ENCODE measurements at places on chromosomes 3 and 15.

GRCh38 chr15:96254173-96254572 is 76.3 kb upstream of the NR2F2 start:
- no peak for DNase-seq

- no peak for DNase-seq
These were observed 88.2 kb downstream of the RBPMS2 start for GRCh38 chr15:64687172-64687571.

DNA sequence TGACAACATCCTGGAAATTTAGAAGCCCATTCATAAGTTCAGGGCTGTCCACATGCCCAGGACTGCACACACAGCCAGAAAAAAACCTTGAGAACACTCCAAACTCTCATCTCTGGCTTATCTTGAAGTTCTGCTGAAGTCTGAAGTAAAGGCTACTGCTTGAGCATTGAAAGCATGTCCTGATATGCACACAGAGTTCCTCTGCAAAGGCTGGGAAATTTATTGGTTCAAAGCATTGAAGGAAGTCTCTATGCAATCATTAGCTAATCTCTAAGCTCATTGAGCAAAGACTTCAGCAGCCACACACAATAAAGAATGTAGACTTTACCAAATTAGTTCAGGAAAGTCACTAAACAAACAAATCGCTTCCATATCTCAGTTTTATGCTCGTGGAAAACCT is 162.0 kb upstream of the STT3B start:
- no peak for DNase-seq

DNA sequence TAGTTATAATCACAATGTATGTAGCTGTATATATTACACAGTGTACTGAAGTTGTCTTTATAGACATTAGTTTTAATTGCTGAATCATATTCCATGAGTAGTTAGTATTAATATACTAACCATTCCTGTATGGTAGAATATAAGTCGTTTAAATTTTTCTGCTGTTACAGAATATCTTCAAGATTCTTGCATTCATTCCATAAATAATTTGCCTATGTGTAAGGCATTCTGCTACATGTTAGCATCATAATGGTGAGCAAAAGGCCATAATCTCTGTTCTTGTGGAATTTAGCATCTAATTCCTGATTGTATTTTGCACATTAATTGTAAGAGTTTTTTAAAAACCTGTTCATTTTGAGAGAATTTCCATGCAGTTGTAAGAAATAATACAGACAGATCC is 14.1 kb downstream of the GYG1 start:
- no peak for DNase-seq

GRCh38 chr3:170905862-170906261 is 2.6 kb downstream of the EIF5A2 start:
- DNase-seq: no peak

DNA sequence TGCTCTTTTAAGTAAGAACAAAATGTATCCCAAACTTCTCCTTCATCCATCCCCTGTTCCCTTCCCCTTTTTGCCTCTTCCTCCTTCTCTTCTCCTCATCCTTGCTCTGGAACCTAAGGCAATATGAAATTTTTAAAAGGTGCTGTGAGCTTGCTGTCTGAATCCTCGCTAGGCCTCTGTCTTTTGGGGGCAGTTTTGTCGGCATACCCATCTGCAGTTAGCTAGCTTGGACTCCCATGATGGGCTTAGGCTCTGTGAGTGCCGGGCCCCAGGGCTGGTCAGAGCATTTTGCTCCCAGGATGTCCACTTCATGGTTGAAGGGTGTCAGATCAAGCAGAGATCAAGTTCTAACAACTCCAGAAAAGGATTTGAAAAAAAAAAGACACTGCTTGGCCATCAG is 18.6 kb downstream of the ZIC1 start:
- no peak for DNase-seq

DNA sequence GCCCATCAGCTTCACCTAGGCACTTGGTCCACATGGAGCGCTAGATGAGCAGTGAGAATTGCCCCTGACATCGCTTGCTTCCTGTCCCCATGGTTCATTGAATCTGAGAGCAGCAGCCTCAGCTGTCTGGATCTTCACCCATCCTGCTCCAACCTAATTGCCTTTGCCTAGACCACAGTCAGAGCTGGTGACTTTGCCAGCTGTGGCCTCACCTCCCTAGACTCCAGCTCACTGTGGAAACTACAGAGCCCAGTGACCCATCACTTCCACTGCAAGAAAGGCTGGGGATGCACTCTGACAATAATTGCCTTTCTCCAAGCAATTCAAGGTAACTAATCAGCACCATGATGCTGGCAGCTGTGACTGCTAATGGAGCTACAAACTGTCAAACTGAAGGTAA is 30.6 kb upstream of the SLC6A1 start:
- DNase-seq: no peak

DNA sequence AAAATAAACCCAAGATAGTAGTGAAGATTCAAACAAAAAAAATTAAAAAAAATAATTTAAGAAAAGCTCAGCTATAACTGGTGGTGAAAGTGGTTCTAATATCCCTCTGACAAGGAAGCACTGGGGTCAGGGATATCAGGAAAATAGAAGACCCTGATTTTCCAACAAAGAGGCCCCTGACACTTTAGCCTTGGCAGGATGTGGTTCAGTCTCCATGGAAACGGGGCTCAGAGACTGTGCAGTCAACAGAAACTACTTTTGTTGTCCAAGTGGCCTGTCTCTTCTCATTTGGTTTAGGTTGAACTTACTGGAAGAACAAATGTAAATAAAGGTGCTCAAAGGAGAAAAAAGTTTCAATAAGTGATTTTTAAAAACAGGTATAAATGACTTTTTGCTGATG is 27.2 kb downstream of the INTS14 start:
- no peak for DNase-seq

GRCh38 chr3:39435006-39435748 is 28.7 kb downstream of the RPSA start:
- no peak for DNase-seq

GRCh38 chr3:134710313-134710680 is 59.5 kb upstream of the KY start:
- no peak for DNase-seq

DNA sequence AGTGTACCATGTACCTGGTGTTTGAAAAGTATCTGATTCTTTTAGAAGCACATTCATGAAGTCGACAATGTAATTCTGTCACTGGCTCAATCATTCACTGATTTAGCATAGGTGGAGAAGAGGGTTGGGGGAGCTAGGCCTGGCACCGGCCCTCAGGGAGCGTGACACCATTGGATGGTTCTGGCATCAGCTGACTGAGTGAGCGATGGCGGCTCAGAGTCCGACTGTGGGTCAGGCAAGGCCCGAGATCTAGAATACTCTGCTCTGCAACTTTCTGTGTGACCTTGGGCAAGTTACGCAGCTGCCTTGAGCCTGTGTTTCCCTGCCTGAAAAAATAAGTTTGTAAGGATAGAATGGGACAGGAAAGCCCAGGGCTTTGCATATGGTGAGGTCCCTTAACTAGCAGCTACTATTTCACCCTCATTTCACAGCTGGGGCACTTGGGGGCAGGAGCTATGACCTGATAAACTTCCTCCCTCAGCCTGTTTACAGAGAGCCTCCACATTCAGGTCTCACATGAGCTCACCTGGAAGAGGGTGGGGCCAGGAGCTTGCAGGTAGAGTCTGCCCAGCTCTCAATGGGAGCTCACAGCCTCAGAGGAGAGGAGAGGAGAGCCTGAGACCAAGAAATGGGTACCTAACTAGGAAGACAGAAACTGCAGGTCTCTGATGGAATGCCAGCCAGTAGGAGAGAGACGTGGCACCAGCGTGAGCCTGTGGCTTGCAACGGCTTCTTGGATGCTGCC is 153.7 kb upstream of the TLE3 start:
- no peak for DNase-seq

DNA sequence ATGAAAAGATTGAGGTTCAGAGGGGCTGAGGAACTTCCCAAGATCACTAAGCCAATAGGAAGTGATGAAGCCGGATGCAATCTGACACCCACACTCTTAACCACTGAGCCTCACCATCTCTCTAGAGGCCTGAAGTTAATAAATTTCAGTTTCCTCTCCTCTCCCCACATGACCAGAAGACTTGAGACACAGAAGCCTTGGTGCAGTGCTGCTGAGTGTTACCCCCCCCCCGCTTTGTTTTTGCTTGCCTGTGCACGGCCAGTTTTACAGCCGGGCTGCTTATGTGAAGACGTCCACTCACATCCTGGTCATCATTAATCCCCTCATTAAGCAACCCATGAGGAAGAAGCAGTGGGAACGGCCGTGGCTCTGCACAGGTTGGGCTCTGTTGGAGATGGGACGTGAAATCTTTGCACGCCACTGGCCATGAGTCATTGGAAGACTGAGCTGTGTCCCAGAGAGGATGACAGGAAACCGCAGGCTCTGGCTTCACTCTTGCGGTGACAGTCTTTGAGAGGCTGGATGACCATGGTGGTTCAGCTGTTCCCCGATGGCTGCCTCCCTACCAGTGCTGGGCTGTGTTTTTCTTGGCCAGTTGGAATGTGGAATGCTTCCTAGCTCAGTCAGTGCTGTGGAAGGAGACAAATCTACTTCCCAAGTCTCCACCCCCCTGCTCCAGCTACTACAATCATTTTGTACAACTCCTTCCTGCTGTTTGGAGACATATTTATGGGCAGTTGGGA is 232.6 kb upstream of the LRTM1 start:
- no peak for DNase-seq

- DNase-seq: no peak
These were observed 512.7 kb downstream of the FOXP1 start for GRCh38 chr3:71070497-71071463.

DNA sequence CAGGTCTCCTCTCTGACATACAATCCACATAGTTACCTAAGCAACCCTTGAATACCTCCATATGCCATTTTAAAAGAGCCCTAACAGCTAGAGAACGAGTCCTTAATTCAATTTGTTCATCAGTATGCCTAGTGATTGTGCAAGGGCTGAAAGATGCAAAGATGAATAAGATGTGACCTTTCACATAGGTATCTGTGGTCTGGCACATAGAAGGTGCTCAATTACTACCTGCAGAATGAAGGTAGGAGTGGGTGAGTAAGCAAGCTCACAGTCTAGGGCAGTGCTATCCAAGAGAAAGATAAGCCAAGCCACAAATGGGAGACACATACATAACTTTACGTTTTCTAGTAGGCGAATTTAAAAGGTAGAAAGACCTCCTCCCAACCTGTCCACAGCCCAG is 157.9 kb downstream of the OSBPL10 start:
- no peak for DNase-seq

DNA sequence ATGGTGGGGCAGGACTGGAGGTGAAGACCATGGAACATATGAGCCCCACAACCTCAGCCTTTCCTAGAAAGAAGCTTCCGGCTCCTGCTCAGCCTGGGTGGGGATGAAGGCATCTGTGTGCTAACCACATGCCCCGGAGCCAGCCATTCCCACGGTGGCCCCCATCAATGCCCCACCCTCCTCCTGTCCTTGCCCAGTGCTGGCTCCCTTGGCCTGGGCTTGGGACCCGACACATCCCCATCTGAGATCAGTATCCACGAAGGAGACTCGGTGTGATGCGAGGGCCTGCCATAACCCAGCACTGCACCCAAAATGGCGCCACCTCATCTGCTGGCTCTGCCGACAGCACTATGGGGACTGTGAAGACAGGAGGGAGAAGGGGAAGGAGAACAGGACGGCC is 16.5 kb upstream of the PLXND1 start:
- DNase-seq: no peak

DNA sequence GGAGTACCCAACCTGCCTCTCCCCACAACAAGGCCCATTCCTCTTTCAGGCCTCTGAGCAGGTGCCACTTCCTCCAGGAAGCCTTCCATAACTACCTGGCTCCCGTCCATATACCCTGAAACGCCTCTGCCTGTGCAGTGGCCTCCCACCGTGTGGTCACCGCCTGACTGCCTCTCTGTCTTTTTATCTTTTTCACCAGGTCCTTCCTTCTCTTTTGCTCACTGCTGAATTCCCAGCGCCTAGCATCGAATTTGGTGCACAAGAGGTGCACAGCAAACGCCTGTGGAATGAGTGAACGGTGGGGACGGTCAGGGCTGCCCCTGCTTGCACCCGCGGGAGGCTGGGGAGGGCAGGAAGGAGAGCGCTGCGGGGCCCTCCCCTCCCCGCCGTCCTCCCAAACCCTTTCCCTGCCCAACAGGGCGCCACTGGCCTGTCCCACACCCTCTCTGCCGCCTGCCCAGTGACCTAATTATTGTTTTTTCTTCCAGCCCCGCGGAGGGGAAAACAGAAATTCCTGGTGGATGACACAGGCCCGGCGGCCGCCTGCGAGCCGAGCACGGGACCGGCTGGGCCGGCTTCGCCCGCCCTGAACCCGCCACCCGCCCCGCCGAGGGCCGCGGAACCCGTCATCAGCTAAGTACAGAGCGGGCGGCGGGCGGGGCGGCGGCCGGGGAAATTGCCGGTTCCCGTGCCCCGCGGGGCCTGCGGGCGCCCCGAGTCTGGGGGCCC is 140.1 kb downstream of the SMAD6 start:
- DNase-seq: no peak

- DNase-seq: no peak
These were observed 46.2 kb downstream of the ZPLD1 start for GRCh38 chr3:102481050-102481449.

DNA sequence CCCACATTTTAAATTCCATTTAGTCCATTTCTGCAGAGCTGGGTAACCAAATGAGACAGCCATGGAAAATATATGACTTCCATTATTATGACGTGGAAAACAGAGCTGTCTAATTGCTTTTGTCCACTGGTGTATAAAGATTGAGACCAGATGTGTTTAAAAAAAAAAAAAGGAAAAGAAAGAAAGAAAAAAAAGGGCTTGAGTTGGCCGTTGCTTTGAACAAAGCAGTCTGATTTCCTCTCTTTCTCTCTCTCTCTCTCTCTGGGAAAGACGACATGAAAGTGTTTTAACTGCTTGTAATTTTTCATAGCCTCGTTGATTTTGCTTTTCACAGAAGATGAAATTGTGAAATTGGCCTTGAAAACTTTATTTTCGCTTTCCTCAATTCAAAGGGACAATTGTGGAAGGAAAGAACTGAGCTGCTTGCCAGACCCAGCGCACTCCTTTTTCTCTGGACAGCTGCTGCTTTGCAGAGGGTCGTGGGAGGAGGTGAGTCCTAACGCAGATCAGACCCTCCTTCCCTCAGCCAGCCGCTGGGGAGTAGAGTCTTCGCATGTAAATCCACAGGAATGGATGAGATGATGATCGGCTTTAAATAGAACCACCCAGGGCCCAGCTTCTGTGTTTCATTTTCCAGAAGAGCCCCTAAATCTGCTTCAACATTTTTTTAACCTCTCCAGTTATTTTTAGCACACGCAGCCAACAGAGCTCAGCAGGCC is 42.8 kb upstream of the UBE2E1 start:
- no peak for DNase-seq

DNA sequence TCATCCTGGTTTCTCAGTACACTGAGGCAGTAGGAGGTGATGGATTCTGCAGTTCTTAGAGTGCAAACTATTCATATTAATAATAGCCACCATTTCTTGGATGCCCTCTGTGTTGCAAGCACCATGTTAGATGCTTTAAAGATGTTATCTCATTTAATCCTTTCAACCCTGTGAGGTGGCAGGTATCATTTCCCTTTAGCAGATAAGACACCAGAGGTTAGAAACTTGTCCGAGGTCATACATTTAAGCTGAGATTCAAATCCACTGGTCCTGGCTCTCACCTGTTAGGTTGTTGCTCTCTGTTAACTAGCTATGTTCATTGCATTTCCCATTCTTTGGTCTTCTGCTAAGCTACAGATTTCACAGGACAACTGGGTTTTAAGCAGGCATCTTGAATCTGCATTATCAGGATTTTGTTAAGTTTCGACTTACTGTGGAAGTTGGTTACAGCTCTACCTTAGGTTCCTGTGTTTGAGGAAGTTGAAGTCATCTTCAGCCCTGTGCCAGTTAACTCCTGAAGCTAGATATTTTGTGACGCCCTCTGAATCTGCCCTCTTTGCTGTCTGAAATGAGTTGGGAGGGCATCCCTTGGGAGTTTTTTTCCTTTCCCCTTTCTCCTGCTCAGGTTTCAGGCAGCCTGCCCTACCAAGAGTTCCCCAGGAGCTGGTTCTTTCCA is 6.4 kb downstream of the PDE8A start:
- DNase-seq: no peak
